Fibroblast of skin of back (primary cell): ENCODE measurements at places on chromosomes 12 and 14.

DNA sequence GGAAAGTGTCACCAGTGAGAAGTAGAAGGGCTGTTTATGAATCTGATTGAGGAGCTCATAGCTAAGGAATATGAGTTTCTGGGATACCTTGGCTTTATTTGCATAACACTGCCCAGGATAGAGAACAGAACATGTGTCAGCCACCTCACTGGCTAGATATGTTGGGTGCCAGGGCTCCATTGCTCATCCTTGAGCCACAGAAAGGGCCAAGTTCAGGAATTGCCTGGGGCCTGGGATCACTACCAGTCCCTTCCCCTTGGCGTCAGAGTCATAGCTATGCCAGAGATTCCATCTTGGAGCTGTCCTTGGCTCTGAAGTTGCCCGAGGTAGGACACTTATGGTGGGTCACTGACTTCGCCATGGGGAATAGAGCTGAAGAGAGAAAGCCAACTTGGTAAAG, 49.0 kb downstream of the IFT43 start:
- DNase-seq = no peak

DNA sequence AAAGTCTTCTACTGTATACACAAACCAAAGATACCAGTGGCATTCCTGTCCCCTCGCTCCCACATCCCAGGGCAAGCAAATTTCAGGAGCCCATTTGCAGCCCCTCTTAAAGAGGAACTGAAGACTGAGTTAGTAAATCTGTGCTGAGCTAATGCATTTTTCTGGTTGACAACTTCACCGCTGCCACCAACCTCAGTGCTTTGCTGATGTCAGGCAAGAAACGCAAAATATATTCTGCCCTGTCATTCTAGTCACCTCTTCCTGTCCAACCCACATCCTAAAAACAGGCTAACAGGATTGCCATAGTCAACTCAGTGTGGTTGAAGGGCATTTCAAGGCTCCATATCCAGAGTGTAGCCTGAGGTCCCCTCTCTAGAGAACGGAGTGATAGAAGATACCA, 59.4 kb upstream of the FICD start:
- no peak for DNase-seq

DNA sequence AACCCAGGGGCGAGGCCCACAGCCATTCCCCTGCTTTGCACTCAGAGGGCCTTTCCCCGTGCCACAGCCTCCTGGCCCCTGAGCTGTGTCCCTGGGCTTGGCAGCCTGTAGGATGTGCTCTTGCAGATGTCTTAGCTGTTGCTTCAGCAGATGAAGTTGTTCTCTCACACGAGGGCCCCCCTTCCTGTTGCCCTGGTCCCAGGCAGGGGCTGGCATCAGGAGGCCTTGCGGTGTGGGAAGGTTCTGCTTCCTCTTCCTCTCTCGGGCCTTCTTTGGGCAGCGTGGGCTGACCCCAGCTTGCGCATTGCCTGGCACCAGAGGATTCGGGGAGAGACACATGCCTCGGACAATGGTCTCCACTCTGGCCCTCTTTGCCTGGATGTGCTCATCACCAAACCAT, 12.7 kb downstream of the PROX2 start:
- no peak for DNase-seq

GRCh38 chr14:103545219-103545914, 16.4 kb downstream of the TRMT61A start:
- DNase-seq = no peak

GRCh38 chr14:54901380-54902142, 1.1 kb downstream of the GCH1 start:
- DNase-seq = no peak
